ENCODE measurements at places on chromosomes 5 and 9.

DNA sequence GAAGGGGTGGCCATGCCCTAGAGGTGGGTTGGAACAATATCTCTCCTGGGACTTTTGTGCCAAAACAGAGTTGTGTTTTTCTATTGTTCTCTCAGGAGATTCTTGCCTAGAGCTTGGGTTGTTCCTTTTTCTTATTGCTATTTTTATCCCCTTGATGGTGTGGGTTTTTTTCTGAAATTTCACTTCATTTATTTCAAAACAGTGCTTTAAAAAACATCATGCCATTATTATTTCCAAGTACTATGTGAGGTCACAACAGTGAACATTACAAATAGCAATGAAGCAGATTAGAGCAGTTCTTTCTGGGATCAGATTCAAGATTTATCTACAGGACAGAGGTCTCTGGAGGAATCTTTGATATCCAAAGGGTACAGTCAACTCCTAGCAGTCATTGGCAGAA lies 76.6 kb downstream of the ACTBL2 start:
- no peak for DNase-seq

DNA sequence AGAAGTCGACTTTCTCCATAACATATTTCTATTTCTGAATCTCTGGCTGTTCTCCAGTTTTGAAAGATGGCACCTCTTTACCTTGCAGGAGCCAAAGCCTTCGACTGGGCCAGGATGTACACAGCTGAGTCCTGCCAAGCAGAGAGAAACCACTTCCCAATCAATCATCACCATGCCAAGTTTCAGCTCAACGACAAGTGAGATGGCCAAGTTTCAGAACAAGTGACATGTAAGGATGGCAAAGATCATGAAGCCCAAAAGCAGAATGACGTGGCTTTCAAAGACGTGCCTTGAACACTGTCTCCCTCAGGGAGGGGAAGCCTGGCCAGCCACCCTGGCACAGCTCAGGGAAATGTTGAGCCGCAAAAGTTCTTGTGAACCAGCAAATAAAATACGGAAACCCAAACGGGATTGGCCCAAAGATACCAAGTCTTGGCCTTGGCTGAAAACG lies 17.7 kb downstream of the STK10 start:
- no peak for DNase-seq

DNA sequence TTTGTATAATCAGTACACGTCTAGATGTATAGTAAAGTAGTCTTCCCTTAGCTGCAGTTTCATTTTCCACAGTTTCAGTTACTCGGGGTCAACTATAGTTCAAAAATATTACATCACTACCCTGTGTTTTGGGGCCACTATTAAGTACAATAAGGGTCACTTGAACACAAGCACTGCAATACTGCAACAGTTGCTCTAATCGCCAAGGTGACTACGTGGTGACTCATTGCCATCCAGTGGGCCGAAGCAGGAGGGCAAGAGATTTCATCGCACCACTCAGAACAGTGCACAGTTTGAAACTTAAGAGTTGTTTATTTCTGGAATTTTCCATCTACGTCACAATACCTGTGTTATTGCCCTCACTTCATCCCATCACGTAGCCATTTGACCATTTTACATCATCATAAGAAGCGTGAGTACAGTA lies at the start of gene ARL14EPL:
Gene ARL14EPL (plus strand): TSS at position 379 of the 424 bp plus-strand sequence. CDS start 18,994 bp downstream, outside the sequence.
- DNase-seq, result peak; percentile 1

- no peak for DNase-seq
Measured at GRCh38 chr9:123453076-123453667, 97.2 kb downstream of the CRB2 start.

DNA sequence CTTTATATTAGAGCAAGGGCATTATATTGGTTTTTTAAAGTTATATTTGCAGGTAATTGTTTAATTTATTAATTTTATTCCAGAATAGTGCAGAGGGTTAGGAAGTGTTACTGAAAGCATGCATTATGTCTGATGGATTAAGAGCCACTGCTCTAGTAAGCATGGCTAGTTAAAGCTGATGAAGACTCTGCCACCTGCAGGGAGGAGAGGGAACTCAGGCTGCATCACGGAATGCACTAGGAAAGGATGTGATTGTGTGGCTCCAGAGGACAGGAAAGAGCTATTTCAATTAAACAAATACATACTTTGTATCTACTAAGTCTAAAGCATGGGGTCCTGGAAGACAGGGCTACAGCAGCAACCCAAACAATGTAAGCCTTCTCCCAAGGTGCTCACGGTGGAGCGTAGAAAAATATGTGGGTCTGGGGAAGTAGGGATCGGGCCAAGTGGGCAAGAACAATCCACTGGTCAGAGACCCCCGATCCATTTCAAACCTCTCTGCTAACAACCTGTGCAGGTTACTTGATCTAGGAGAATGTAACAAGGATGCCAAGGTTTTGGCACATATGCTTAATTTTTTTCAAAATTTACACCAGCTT lies 15.3 kb upstream of the GRXCR2 start:
- no peak for DNase-seq

DNA sequence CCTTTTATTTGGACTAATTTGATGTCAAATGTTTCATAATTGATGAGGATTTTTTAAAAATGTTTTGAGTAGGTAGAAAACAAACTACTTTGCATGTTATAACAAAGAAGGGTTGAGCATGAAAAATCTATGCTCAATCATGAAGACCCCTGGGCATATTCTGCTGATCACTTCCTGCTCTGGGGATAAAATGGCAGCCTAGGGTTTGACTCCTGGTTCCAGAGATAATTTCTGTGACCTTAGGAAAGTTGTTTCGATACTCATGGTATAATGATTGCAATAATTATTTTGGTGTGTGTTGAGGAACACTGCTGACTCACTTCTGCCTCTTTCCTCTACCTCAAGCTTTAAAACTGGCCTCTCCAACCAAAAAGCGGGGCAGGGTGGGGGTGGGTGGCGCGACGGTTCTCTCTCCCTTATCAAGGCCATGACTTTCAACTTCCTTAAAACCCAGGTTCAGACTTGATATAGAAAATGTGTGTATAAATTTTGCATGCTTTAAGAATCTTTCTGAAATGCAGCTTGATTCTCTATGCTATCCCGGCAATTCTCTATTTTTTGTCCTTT lies 6.0 kb upstream of the PIP5K1B start:
- no peak for DNase-seq

- DNase-seq, result no peak
Measured at GRCh38 chr9:133437753-133438531, 15.8 kb downstream of the ADAMTS13 start.

DNA sequence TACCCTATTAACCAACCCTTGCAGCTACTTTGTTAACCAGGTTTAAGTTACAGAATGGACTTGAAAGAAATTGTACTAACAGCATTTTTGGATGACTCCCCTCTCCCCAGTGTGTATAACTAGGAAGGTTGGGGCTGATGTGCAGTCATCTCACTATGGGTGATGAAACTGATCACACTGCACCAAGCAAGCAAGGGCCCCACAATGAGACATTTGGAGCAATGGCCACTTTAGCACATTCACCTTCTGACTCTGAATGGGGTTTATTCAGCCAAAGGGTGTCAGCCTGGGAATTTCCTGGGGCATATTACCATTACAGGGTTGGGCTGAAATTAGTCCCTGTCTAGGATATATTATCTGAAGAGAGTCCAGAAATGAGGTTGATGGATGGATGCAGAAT lies 18.7 kb upstream of the CYFIP2 start:
- DNase-seq, result no peak

DNA sequence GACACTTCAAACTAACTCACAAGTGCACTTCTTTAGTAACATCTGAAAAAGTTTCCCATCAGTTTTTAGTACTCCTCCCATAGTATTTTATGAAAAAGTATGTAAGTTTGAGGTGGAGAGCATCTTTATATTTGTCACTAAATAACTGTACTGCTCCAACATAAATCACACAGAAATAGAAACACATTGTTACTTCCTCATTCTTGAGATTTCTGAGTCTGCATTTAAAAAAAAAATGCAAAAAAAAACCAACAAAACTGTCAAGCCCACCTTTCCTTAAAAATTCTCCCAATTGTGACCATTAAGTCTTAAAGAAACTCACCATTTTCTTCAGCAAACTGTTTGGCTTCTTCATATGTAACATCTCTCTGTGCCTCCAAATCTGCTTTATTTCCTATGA lies 18.7 kb downstream of the RAB14 start:
- no peak for DNase-seq

DNA sequence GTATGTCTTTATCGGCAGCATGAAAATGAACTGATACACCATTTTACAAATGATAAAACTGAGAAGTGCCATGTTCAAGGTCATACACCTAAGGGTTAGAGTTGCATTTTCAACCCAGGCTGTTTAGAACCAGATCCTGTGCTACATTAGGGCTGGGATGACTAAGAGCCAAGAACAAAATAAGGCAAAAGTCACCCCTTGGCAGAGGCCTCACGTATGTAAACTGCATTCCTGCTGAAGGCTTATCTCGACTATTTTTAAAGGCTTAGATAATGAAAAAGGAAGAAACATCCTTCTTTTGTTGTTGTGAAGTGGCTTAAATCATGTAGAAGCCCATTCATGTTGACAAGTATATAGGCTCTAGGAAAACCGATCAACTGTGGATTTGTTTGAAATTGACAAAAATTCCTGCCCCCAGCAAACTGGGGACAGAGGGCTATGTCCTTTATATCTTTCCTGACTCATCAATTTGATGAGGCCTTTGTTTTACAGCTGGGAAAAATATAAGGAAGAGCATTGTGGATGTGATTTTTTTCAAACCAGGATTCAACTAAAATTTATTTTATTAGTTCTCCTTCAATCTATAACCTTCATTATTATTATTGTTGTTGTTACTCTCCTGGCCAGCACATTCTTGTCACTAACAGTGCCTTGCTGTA lies 196.5 kb downstream of the SNX18 start:
- no peak for DNase-seq

DNA sequence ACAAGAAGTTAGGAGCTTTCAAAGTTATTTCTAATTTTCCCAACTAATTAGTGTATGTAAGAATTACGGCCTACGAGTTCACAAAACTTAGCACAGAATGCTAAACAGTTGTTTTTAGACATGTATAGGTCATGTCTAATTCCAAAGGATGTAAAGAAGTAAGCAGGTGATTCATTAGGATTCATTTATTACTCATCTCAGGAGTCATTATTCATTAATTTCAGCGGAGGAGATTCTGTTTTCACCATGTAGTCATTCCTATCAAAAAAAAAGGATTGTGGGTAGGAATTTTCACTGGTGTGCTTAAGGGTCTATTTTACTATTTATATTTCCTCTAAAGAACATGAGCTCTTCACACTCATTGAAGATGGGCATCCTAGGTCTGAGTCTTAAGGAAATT lies 532.2 kb downstream of the ACTL7B start:
- no peak for DNase-seq

DNA sequence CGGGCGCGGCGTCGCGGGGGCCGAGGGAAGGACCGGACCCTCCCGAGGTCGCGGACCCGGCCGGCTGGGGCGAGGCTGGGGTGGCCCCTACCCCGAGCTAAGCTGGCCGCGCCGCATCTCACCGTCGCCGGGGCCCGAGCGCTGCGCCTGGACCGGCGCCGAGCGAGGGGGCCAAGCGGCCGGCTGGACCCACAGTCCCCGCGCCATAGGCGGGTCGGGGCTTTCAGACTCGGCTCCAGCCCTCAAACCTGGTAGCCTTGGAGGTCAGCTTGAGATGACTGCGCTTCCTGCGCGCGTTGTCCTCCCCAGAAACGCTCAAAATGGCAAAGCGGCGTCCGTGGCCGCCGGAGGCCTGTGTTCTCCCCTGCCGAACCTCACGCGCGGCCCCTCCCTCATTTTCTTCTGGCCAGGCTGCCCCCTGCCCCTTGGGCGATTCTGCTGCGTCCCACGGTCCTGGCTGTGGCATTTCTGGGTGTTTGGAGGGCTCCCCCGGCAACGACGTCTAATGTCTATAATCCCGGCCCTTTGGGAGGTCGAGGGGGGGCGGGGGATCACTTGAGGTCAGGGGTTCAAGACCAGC lies 8.7 kb upstream of the GRIN1 start:
- DNase-seq, result no peak

- no peak for DNase-seq
Measured at GRCh38 chr9:116550696-116551436, 136.2 kb upstream of the TRIM32 start.

DNA sequence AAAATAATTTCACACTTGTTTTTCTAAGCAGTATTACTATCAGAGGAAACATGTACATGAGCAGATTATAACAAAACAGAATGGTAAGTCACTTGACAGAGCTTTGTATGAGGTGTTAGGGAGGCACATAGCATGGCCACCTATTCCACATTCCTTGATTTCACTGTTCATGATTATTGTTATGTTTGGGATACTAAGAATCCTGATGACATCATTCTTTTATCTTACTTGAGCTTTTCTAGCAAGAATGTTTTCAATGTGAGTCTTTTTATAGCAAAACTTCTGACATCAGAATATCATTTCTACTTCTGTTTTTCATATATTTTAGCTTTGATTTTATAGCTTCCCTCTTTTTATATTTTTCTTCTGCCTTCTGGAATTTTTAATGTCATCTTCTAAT lies 208.2 kb downstream of the DMRTA1 start:
- DNase-seq, result no peak

GRCh38 chr5:53362521-53362941 lies 117.9 kb upstream of the FST start:
- DNase-seq, result peak; percentile 98

DNA sequence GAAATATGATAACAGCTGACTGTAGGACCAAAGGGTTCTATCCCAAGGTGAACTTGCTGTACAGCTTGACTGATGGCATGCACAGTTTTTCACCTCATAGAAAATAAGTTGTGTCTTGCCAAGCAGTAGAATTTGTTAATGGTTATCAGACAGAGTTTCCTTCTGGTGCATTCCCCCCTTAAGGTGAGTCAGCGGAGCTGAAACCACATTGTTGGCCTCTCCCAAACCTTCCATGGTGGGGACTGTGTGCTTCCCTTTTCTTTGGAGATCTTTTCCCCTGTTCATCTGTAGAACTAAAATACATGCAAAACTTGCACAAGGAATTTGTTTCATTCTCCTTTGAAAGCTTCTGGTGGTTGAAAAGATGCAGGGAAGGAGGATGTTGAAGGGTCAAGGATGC lies 179.8 kb downstream of the FGF1 start:
- DNase-seq, result no peak

GRCh38 chr5:6732634-6733410 lies 19.6 kb downstream of the TENT4A start:
- no peak for DNase-seq

DNA sequence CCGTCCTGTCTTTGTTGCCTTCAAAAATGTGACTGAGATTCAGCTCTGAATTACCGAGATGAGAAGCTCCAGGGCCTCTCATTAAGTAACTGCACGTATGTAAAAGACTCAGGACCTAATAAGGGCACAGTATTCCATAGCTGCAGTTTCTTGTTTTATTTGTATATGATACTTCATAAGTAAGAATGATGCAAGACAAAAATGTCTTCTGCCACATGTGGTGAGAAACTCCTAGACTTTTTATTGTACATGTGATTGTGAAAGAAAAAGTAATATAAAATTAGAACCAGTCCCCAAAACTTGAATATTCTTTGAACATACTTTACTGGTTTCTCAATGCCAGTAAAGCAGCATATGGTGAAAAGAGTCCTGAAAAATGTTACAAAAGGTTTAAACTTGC lies 110.1 kb upstream of the OTULINL start:
- DNase-seq, result no peak

GRCh38 chr5:105952875-105953274 lies 1717.9 kb downstream of the EFNA5 start:
- no peak for DNase-seq

- DNase-seq, result no peak
Measured at GRCh38 chr5:98906756-98907355, 22.0 kb downstream of the CHD1 start.

- DNase-seq, result no peak
Measured at GRCh38 chr9:127761491-127761956, 16.9 kb downstream of the SH2D3C start.
